Lower lobe of right lung (tissue), 2 donors: ENCODE measurements at places on chromosomes 5 and 9.
A peak's percentile ranks its signal among the peaks of the same experiment; 100 is the strongest.

GRCh38 chr9:95406121-95406520, 88.6 kb upstream of the FANCC start:
- no peaks in the 10 kb centered on the region for H3K27me3 ChIP-seq
- H3K27ac ChIP-seq, result no peak overlapping the region
- DNase-seq, result no peak
- no peaks in the 10 kb centered on the region for H3K4me1 ChIP-seq
- no peak overlapping the region for H3K4me3 ChIP-seq

DNA sequence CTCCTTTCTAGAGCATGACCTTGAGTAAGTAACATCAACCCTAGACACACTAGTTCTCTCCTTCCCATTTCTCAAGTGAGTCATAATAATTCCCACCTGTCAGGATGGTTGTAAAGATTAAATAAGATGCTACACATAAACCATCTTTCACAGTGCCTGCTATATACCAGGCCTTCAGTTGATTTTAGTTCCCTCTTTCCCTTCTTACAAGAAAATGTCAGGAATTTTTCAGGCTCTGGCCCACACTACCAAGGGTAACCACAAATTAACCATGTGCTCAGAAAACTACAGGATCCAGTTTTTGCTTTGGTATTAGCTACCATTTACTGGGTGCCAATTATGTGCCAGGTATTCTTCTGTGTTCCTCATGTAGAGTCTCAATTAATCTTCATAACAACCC, 42.7 kb upstream of the RARS1 start:
- H3K4me3 ChIP-seq, result no peak overlapping the region
- peaks cover 34% of the 10 kb centered on the region for H3K36me3 ChIP-seq
- no peaks in the 10 kb centered on the region for H3K27me3 ChIP-seq
- no peaks in the 10 kb centered on the region for H3K4me1 ChIP-seq

DNA sequence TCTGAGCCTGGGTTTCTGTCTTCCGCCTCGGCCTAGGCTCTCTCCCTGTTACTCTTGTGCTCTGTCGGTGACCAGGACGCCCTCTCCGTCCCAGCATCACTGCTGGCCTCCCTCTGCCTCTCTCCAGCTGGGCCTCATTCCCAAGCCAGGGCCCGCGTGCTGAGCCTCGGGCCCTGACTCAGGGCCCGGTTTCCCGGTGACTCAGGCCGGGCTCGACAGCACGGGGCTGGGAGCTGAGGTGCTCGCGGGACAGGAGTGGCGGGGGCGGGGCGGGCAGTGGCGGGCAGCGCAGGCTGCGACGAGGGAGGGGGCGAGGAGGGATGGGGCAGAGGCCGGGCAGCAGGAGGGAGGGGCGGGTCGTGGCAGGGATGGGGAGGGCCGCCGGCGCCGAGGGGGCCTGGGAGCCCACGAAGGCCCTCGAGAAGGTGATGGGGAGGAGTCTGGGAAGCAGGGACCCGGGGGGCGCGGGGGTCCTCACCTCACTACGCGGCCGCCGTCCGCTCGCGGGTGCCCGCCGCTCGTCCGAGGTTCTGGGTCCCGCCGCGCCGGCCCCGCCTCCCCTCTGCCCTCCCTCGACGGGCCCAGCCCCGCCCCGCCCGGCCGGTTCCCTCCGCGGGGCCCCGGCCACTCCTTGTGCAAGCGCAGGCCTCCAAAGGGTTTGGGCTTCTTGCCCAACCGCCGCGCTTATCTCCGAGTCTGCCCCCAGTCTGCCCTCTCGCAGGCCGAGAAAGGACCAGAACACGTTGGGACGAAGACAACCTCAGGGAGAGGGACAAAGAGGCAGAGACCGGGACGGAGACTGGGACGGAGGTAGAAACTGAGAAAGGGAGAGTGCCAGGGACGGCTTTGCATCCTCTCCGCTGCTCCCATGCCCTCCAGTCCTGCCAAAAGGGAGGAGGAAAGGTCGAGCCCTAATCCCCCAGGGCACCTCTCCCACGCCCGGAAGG, at the start of gene ARAP3:
Gene ARAP3, minus strand, starts transcription at position 536 of the 947 bp plus-strand sequence. CDS start 1,744 bp downstream, outside the sequence.
- H3K4me1 ChIP-seq, result peaks cover 38% of the 10 kb centered on the region
- H3K4me3 ChIP-seq, result peak within 1 kb of the TSS; percentile 58

DNA sequence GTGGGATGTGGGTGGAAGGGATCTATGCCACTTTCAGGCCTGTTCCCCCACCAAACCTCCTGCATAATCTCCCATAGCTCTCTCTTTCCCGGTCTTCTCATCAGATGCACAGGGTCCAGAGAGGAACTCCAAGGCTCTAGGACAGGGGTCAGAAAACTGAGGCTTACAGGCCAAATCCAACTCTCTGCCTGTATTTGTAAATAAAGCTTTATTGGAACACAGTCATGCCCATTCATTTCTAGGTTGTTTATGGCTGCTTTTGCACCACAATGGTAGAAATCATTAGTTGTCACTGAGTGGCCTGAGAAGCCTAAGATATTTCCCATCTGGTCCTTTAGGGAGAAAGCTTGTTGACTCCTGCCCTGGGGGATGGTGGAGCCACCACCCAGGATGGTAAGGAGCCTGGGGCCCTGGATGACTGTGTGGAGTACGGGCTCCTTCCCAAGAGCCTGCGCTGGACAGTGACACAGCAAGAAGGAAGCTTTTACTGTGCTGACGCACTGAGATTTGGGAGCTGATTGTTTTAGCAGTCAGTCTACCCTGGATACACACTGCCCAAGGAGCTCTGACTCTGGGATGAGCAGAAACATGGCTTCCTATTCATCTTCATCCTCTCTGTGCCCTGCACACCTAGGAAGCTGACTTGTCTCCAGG, 64.0 kb upstream of the RAPGEF1 start:
- no peaks in the 10 kb centered on the region for H3K4me1 ChIP-seq
- no peak overlapping the region for H3K4me3 ChIP-seq
- no peaks in the 10 kb centered on the region for H3K36me3 ChIP-seq

DNA sequence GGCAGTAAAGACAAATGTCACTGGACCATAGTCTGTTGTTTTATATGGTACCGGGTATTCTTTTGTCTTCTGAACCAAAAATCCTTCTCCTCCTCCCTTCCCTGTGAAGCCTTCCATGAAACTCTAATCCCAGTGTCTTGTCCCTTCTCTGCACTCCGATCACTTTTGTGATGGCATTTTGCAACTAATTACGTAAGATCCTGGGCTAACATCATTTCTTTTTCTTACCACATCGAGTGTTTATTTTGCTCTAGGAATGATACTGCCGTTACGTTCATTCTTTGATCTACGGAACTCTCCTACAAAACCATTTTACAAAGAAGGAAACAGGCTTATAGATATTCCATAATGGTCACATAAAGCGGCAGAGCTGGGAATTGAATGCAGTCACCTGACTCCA, 33.7 kb downstream of the SNX18 start:
- DNase-seq, result no peak
- H3K27ac ChIP-seq, result no peak overlapping the region
- H3K4me3 ChIP-seq, result no peak overlapping the region

- H3K27me3 ChIP-seq, result no peaks in the 10 kb centered on the region
- H3K27ac ChIP-seq, result no peak overlapping the region
- DNase-seq, result peak; percentile 74
- no peak overlapping the region for H3K4me3 ChIP-seq
- peaks cover 20% of the 10 kb centered on the region for H3K4me1 ChIP-seq
These were observed 91.8 kb downstream of the PDE6A start for GRCh38 chr5:149852641-149853330.
